ENCODE measurements at places on chromosomes 4 and X.

DNA sequence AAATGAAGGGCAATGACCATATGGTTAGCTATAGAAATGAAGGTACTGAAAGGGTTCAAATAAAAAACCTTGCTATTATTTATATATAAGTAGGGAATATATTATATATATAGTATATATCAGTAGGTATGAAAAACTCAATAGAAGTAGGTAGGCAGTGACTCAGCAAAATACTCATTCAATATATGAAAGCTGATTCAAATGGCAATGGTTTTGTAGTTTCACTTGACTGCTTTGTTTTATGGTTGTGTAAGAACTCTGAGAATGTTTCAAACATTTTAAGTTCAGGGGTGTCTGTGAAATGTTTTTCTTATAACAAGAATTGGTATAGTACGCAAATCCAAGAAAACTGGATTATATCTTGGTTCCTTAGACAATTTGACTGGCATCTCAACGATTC, 4.1 kb downstream of the ZNF280C start:
- DNase-seq = no peak

DNA sequence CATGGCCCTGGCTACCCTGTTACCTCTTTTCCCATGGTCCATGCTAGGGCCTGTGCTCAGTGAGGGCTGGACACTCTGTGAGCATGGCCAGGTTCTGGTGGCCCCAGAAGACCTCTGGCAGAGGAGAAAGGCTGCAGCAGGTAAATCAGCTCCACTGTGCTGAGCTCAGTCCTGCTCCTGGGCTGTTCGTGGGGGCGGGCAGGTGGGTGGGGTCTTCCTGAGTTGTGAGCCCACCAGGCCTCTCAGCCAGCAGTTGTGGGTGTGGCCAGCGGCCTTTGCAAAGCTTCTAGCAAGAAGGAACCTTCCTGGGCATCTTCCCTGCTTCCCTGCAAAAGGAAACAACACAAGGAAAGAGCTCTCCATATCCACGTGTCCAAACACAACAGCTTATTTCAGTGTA, 85.3 kb upstream of the STX18 start:
- DNase-seq = no peak

- DNase-seq = no peak
Measured at GRCh38 chrX:132837967-132838366, 120.5 kb downstream of the HS6ST2 start.

DNA sequence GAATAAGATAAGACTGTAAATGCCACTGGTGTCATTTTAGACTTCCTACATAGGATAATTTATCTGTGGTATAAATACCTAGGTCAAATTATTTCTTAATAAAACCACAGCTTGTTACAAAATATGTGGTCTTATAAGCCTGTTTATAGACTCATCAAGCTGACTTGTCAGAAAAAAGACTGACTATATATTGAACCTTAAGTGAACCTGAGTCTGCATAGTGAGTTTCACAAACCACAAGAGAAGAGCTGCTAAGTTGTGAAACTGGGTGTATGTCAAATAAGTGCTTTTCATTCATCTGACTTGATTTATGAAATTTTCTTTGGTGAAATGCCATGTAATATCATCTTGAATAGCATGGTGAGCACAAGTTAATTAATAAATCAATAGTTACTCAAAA, 48.4 kb upstream of the TMPRSS11A start:
- no peak for DNase-seq

GRCh38 chr4:114649908-114650307, 51.3 kb downstream of the UGT8 start:
- no peak for DNase-seq

DNA sequence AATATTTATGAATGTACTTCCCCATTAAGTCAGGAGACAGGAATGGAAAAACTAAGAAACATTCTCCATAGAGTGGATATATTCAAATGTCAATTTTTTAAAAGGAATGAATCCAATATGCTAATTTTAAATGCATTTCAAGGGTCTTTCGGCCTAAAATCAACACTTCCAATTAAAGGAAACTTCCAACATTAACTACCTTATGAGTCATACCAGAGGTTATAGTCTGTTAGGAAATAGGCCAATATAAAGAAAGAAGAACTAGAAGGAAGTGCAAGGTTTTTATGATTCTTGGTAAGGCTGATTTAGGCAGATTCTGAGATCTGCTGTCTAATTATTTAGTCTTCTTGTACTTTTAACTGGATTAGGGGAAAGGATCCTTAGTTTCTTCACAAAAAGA, 260.1 kb upstream of the EDNRA start:
- DNase-seq = no peak

GRCh38 chr4:26524011-26524410, 33.7 kb upstream of the CCKAR start:
- no peak for DNase-seq

DNA sequence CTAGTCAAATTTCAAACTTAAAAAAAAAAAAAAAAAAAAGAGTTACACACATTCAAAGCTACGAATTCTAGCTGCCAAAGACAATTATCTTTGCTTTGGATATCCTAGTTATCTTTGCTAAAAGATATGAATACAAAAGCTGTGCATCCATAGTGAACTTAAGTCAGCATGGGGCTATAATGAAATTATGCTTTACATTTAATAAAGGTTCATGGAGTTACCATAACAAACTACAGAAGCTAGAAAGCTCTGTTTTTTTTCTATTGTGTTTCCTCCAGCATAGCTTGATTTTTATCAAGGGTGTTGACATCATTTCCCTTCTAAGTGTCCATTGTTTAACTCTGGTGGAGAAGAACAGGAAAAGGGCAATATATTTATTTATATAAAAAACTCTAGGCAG, 234.1 kb downstream of the ANKRD50 start:
- no peak for DNase-seq

DNA sequence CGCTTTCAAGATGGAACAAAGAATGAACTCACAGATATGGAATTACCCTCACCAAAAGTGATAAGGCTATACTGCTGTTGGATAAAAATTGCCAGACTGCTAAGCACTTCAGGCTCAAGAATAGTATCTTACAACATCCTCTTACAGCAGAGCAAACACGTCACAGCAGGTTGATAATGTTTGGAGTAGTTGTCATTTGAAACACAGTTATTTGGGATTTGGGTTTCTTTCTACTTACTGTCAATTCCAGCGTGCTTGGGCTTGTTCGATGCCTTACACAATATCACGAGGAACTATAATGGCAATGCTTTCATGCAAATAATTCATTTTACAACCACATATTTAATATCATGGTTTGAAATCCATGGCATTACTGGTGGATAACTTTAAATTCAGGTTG, 1223.7 kb upstream of the AGA start:
- DNase-seq = no peak

- DNase-seq = no peak
Measured at GRCh38 chr4:128416921-128417320, 129.3 kb upstream of the PGRMC2 start.

DNA sequence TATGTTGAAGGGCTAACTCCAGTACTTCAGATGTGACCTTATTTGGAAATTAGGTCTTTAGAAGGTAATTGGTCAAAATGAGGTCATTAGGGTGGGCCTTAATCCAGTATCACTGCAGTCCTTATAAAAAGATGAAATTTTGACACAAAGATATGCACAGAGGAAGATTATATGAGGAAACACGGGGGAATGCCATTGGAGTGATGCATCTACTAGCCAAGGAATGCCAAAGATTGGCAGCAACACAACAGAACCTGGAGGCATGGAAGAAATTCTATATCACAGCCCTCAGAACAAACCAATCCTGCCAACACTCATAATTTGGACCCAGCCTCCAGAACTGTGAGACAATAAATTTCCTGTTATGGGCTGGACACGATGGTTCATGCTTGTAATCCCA, 17.6 kb downstream of the TRIM61 start:
- no peak for DNase-seq

- DNase-seq = no peak
Measured at GRCh38 chr4:113636438-113636818, 125.1 kb downstream of the CAMK2D start.

GRCh38 chrX:19865567-19866363, 21.6 kb downstream of the SH3KBP1 start:
- DNase-seq = no peak

GRCh38 chrX:11064851-11065600, 46.1 kb upstream of the HCCS start:
- peak; percentile 65 for DNase-seq
